ENCODE measurements at places on chromosomes 12 and 14.

- no peak for DNase-seq
These were observed 73.6 kb downstream of the HECTD4 start for GRCh38 chr12:112308652-112309051.

GRCh38 chr12:47838286-47838931, 18.7 kb upstream of the HDAC7 start:
- DNase-seq: no peak

- DNase-seq: no peak
These were observed 317.0 kb upstream of the TMTC1 start for GRCh38 chr12:30100741-30101140.

DNA sequence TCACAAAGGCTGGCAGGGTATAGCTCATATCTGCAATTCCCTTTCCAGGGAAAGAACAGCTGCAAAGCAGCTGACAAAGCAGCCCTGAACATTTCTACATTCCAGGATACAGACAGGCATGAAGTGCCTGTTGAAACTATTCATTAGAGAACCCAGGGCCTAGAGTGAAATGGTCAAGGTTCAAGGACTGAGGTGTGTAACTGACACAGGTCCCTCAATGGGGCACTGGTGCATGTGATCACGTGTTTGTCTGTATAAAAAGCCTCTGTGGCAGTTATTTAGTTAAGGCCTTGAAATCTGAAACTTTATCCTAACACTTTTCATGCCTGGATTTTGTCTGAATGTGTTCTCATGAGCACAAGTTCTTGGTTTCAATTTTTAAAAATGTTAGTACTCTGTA, 47.1 kb downstream of the GIT2 start:
- DNase-seq: no peak

DNA sequence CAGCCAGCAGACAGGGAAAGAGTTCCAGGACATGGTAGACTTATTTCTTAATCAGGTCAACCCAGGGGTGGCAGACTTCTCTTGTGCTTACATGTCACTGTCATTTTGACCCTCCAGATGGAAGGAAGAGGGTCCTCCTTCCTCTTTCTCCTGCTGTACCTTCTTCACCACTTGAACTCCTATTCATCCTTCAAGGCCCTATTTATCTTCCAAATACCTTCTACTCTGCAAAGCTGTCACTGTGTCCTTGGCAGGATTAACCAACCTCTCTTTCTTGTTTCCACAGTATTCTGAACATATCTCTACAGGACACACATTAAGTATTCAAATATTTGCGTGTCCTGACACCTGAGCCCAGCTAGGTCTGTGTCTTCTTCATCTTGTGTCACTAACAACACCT, 163.1 kb downstream of the DICER1 start:
- no peak for DNase-seq

DNA sequence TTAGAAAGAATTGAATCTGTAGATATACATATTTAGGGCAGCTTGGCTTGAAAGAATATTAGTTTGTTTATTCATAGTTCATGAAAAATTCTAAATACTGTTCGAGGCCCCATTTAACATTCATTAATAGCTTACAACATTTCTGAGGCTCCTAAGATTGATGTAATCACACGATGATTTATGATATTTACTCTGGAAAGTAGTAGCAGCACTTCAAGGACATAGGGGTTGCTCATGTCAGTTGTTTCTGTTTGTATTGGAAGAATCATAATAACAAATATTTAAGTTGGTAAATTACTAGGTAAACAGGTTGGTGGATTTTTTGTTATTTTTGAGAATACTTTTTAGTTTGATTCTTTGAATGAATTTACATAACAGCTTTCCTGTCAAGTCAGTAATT, 30.4 kb downstream of the CAND1 start:
- DNase-seq: no peak

DNA sequence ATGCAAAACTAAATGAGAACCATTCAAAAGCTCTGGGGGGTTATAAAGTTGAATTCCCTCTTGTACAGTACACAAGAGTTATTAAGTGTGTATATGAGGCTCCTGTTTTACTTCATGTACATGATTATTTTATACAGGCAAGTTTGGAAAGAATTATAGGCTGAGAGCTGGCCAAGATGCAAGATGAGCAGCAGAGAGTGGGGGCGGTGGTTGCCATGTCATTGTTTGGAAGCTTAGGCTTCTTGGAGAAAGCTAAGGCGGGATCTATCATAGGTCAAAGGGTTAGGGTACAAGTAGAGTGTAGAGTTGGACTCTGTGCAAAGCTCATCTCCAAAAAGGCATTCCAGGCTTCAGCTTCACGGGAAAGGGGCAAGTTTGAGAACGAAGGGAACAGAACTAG, 297.1 kb upstream of the TBX3 start:
- no peak for DNase-seq

DNA sequence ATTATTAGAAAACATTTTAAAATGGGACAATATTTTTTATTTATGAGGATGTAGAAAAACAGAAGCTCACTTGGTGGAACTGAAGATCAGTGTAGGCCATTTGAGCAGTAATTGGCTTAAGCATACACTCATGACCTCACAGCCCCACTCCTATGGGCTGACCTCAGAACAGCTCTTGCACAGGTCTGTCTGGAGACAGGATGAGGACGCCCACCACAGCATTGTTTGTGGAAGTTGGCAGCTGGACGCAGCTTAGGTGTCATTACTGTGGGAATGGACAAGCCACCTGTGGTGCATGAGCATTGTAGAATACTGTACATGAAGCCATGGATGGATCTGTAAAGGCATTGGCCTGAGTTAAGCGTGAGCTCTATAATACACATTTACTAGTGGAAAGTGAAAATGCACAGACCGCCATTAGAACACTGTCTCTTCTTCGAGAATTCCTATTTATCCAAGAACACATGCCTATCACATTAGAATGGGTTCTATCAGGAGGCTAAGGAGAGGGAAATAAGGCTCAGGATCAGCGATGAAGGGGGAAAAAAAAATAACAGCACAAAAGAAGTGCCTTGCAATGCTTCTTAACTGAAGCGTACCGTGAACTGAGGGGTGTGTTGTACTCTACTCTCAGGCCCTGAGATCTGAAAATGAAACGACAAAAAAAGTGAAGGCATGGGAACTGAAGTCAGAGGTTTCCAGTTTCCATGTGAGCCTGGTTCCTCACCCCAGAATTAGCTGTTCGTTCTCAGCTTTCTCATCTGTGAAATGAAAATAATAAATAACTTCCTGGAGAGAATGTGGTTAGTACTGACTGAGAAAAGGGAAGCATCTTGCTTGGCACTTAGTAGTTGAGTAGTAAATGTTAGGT, 33.6 kb downstream of the KCNA1 start:
- no peak for DNase-seq

- no peak for DNase-seq
These were observed 93.8 kb downstream of the TMEM30B start for GRCh38 chr14:61187196-61187905.

DNA sequence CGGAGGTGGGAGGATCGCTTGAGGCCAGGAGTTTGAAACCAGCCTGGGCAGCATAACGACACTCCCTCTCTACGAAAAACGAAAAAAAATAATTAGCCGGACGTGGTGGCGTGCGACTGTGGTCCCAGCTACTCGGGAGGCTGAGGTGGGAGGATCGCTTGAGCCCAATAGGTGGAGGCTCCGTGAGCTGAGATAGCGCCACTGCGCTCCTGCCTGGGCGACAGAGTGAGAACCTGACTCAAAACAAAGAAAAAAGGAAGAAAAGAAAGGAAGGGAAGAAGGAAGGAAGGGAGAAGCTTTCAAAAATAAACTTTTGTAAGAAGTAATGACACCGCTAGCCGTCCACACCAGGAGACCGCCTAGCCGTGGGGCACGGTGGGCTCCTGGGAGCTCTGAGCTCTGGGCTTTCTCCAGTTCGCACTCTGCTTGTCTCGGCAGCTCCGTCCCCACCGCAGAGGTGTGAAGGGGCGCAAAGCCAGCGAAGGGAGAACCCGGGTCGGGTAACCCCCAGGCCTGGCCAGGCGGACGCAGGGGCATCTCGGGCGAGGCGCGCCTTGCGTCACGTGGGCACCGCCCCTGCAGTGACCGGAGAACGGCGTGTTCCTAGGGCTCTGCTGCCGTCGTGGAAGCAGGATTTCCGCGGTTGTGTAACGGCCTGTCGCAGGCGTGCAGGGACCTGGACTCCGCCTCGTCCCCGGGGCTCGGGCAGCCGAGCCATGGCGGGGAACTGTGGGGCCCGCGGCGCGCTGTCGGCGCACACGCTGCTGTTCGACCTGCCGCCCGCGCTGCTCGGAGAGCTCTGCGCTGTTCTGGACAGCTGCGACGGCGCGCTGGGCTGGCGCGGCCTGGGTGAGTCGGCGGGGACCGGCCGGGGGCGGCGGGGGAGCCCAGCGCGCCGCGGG, at the start of gene IRAK3:
Gene IRAK3, plus strand, starts transcription at position 631 of the 902 bp plus-strand sequence. Its CDS starts 86 bp downstream, at position 717.
- no peak for DNase-seq

DNA sequence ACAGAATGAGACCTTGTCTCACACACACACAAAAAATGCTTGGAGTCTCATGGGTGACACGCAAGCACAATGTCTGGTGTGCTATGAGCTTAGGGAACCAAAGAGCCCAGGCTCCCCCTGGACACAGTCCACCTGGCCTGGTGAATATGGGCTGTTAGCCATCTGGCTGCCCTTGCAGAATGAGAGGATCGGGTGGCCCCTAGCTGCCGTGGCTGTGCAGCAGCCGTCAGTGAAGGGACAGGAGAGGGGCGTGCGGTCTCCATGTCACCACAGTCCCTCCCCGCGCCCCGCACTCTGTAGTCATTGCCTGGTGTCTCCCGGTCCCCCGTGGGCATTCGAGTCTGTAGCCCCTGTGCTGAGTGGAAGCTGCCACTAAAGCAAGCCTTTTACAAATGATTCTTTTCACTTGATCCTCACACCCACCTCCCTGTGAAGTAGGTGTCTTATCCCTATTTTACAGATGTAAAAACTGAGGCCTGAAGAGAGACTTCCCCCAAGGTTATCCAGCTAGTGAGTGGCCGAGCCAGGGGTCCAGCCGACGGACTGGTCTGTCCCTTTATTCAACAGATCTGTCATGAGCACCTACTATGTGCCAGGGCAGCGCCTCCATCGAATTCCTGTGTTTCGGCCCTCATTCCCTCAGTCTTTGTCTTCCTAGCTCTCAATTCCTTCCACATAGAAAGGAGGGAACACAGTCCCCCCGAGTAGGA, 18.8 kb downstream of the MVK start:
- DNase-seq: no peak

GRCh38 chr14:23055621-23056144, 1.6 kb downstream of the CDH24 start:
- DNase-seq: no peak

DNA sequence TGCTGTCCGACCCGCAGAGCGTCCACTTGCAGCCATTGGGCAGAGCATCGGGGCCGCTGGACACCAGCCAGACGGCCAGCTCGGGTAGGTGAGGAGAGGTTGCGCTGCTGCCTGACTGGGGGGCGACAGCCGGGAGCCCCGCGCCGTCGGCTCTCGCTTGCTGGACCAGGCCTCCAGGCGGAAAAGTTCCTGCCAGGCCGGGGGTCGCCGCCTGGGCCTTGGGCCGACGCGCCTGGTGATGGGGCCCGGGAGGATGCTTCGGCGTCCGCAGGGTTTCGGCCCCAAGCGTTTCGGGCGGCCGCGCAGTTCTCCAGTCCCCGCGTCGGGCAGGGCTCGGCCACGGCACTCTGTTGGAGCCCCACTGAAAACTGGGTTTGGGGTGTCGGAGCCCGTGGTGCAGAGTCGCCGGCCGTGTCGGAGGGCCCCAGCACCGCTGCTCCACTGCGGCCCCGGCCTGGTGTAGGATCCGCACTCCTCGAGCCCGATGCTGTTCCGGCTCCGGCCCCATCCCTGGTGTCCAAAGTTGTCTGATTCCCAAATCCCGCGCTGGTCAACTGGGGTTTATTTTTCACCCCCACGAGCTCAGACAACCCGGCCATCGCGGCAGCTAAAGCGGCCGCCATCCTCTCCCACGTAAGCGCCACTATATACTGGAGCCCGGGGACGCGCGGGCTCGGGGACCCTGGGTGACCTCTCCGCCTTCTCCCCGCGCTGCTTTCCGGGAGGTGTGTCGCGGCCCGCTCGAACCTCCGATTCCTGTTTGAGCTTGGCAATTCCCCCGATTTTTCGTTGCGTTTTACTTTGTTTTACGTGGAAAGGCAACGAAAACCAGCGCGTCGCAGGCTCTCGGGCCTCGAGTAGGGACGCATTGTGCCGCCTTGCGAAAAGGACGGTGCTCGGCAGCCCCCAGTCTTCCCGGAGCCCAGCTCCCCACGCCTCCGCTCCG, 872 bp downstream of the VSX2 start:
- DNase-seq: no peak

DNA sequence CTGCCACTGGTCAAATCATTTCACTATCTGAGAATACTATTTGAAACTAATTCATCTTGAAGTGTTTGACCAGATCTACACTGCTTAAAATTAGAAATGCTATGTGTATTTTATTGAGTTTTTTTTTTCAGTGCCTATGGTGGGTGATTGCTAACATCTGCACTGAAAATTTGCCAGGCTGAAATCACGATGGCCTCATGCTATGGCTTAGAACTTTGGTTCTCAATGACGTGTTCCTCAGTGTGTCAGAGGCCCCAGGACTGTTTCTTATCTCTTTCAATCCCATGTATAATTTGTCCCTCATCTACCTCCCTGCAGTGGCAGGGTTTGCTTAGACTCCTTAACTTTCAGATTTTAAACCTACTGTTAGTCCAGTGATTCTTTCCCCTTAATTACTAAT, 36.2 kb upstream of the NKX2-8 start:
- DNase-seq: no peak

All from stimulated activated CD8-positive, alpha-beta memory T cell treated with anti-CD3 and anti-CD28 coated beads, Interleukin-15, amount 100 ng/mL, for 4 hours (primary cell).